ENCODE measurements at places on chromosomes 12 and 14.

GRCh38 chr12:109597414-109597794 lies 23.8 kb downstream of the MVK start:
- DNase-seq = no peak

DNA sequence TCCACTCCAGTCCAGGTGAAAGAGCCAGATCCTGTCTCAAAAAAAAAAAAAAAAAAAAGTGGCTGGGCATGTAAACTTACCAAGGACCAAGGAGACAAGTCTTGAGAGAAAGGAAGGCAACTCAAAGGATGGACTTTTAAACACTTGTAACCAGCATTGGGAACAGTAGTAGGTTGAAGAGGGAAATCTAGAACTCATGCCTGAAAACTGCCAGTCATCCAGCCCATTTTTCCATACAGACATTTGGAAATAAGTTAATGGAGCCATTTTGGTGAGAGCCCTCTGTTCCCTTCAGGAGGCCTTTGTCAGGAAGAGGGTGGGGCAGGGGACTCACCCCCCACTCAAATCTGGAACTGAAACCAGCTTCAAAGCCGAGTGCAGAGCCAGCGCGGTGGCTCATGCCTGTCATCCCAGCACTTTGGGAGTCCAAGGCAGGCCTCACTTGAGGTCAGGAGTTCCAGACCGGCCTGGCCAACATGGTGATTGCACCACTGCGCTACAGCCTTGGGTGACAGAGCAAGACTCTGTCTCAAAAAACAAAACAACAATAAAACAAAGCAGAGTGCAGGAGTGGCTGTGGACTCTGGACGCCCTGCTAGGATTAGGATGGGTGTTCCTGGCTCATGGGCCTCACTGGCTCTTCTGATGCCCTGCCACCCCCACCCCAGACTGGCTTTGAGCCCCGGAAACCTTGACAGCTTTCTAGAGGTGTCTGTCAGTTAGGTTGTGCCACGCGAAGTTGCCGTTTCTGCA lies 1.6 kb upstream of the MLXIP start:
- DNase-seq = no peak

- peak; percentile 38 for DNase-seq
Observed at GRCh38 chr12:39441963-39442830, 723 bp downstream of the KIF21A start.

DNA sequence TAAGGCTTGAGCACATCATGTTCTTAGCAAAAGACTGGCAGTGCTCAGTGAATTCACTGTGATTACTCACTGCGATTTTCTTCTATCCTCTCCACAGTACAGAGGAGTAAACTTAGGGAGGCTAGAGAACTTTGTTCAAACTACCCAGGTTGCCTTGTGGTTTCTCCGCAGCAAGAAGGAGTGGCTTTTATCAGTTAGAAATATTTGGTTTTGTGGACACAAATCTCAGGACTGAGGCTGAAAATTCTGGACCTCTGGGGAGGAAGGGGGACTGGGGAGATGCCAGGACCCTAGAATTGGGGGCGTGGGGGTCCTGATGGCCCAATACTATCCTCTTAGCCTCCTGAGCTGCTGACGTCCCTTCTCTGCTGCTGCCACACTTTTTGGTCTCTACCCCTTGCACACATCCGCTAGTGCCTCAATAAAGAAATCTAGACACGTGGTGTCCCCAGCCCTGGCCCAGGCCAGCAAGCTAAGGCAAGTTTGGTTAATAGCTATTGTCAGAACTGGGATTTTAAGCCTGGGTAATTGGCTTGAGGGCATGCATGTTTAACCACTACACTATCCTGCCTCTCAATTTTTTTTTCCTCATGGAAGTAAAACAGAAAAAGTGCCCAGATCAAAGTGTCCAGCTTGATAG lies 842 bp downstream of the OAS2 start:
- peak; percentile 32 for DNase-seq

DNA sequence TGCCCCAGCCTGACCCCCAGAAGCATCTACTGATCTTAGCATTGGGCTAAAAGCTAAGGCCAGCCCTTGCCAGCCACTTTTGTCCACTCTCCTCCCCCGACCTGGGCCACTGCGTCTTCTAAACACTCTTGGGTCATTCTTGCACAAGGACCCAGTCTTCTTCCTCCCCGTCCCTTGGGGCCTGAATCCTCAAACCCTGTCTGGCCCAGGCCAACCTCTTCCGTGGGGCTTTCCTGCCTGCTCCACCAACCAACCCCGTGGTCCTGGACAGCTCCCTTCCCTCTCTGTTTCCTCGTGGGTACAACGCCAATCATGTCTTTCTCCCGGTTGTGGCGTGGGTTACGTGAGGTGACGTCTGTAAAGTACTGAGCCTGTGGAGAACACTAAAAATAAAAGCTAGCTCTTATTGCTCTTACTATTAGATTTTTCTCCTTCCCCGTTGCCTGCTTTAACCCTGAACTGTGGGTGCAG lies 21.5 kb downstream of the FAM222A start:
- DNase-seq = no peak

DNA sequence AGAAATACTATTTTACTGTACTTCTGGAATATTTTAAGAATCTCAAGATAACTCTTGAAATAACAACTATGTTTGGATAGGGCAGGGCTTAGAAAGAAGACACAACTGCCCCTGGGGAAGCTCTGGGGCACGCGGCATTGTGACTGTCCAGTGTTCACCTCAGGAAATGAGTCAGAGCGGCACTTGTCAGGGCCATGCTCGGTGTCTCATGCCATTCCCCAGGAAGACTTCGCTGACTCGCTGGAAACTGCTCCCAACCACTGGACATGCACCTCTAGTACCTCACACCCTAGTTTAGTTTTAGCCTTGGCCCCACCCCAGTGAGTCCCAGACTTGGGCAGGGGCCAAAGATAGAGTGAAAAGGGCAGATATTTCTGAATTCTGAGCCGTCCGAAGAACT lies 192.0 kb downstream of the TTC7B start:
- DNase-seq = no peak

Data from stimulated activated CD4-positive, alpha-beta T cell treated with anti-CD3 and anti-CD28 coated beads, Interleukin-12 subunit alpha, Interleukin-12 subunit beta, amount 100 ng/mL, for 48 hours (primary cell).